ENCODE measurements at places on chromosomes 7 and 10.
A peak's percentile ranks its signal among the peaks of the same experiment; 100 is the strongest.

- no peak for DNase-seq
Observed at GRCh38 chr7:38846280-38846679, 62.7 kb downstream of the VPS41 start.

DNA sequence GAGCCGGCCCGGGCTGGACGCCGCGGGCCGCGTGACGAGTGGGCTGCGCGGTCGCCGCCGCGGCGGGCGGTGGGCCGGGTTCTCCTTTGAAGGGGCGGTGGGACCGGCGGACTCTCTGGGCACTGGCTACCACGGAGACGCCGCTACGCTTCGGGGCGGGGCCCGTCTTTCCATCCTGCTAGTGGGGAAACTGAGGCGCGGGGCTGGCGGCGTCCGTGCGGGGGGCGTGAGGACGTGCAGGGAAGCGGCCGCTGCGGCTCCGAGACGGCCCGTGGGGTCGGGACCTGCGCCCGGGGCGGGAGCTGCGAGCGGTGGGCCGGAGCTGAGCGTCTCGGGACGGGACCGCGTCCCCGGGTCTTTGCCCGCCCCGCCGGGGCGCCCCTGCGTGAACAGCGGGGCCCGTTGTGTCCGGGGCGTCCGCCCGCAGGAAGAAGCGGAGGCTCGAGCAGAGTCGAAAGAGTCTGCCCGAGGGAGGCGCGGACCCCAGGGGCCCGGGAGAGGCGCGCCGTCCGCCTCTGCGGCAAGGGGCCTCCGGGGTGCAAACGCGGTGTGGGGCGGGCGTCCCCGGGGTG, 548 bp upstream of the BNIP3 start:
- DNase-seq: no peak

- no peak for DNase-seq
Observed at GRCh38 chr10:35912615-35913569, 270.8 kb upstream of the FZD8 start.

- DNase-seq: no peak
Observed at GRCh38 chr7:133044722-133045473, 37.0 kb downstream of the CHCHD3 start.

GRCh38 chr7:154390961-154391360, 338.8 kb downstream of the DPP6 start:
- DNase-seq: no peak

- DNase-seq: no peak
Observed at GRCh38 chr10:1544929-1545328, 192.4 kb downstream of the ADARB2 start.

GRCh38 chr10:121928528-121928884, 675 bp upstream of the ATE1 start:
- DNase-seq: no peak

- DNase-seq: no peak
Observed at GRCh38 chr7:3168869-3169268, 125.2 kb upstream of the CARD11 start.

DNA sequence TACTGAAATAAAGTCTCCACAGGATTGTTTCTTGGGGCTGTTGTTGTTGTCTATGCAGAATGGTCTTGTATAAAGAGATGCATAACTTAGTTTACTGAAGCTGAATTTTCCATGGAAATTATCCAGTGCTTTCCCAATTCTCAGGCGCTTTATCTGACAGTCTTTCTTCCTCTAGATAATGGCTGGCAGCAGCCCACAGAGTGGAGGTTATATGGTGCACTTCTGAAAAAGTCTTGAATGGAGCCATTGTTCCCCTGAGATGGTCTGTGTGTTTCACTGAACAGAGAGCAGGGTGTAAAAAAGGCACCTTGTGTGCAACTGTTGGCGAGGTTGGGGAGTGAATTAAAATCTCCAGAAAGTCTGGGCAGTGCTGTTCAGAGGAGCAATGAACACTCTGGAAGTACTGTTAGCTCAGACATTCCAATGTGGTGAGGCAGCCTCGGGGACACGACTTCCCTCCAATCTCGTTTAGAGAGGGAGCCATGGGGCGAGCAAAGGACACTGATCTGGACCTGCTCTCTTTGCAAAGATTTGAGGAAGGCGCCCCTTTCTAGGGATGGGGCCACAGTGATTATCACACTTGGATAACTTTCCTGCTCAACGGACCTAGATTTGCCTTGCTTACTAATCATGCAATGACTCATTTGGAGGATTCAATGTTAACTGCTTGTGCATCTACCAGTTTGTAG, 2.0 kb upstream of the PLCE1 start:
- peak; percentile 55 for DNase-seq

- no peak for DNase-seq
Observed at GRCh38 chr7:20307119-20307518, 23.6 kb upstream of the ITGB8 start.

GRCh38 chr7:124390301-124390700, 357.4 kb upstream of the TMEM229A start:
- no peak for DNase-seq

- no peak for DNase-seq
Observed at GRCh38 chr7:86199881-86200614, 443.7 kb upstream of the GRM3 start.

DNA sequence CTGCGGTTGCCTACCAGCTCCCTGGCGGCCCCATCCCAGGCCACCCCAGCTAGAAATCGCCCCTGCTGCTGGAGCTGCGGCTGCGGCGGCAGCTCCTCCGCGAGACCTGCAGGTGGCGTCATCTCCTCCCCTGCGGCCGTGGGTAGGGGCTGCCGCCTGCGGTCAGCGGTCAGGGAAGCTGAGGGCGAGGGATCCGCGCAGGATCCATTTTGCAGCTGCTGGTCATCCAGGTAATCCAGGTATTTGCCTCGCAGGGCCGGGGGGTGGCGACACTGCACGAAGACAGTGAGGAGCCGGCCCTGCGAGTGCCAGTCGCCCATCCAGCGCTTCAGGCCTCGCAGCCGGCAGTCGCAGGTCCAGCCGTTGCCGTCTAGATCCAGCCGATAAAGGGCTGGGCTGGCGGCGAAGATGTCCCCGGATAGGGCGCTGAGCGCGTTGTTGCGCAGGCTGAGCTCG, 1.5 kb downstream of the TRIL start:
- DNase-seq: no peak

DNA sequence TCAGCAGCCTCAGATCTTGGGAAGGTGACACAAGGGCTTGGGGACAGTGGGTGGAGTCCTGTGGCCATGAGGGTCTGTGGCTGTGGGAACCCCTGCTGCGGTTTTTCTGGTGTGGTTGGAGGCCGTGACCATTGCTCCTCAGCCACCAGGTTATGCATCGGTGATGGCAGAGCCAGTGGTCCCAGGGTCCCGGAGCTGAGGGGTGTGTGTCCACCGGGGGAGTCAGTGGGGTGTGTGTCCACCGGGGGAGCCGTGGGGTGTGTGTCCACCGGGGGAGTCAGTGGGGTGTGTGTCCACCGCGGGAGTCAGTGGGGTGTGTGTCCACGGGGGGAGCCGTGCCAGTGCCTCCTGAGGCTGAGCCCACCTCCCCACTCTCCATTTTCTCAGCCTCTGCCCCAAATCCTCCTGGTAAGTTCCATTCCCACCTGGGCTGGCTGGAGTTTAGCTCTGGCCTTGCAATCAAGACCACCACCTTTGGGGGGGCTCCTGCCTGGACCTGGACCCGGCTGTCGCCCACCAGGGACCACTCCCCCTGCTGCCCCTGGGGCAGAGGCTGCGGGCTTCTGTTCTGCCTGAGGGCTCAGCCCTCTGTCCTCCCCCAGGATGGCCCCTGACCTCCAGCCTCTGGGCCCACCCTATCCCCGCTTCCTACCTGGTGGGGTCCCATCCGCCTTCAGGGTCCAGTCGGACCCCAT, 143.5 kb downstream of the ELFN1 start:
- DNase-seq: no peak

GRCh38 chr10:125911145-125911544, 14.8 kb downstream of the FANK1 start:
- DNase-seq: no peak

- DNase-seq: no peak
Observed at GRCh38 chr10:97922022-97922758, 72.5 kb downstream of the GOLGA7B start.

DNA sequence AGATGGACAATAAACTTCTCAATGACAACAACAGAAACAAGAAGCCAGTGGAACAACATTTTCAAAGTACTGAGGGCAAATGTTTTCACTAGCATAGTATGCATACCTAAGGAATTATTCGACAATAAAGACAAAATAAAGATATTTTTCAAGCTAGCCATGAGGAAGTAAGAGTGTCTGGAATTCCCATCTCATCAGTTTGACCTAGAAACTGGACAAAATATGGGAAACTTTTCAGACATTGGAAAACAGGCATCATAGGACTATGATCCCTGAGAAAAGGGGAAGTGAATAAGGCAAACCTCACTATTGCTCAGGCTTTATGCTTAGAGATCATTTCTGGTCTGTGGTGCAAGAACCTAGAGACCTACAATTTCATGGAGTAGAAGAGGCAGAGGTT, 86.3 kb downstream of the OAT start:
- DNase-seq: no peak

GRCh38 chr7:100753750-100754149, 20.4 kb downstream of the ZAN start:
- DNase-seq: no peak

DNA sequence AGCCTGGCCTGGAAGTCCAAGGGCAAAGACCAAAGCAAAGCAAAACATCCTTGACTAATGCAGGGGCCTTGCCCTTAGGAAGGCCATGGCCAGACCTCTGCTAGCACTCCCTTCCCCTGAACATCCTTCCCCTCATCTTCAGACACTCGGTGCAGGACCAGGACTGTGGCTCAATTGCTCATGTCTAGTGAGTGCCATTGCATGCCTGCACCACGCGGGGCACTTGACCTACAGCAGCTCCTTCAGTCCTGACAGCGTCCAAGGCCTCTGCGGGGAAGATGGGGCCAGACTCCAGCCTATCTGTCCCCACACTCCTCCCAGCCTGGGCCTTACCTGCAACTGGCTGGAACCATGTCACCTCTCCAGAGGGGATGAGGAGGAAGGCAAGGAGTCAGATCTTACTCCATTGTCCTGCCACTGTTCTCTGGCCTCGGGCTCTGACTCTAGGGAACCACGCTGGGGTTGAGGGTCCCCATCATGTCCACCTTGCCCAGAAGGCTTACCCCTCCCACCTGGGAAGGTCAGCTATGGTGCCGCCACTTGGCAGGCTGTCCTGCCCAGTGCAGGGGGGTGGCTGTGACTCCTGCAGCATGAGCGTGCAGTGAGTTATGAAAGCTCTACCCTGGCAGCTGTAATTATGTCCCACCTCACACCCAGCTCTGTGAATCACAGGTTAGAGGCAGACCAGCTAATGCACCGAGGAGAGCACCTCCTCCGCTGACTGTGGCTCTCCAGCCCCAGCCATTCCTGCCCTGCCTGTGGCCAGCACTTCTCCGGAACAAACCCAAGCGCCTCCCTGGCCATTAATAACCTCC, 16.1 kb downstream of the DRGX start:
- DNase-seq: no peak

GRCh38 chr10:102358712-102359382, 36.7 kb upstream of the NFKB2 start:
- no peak for DNase-seq

GRCh38 chr7:12951397-12951801, 264.0 kb downstream of the ARL4A start:
- DNase-seq: peak; percentile 78

DNA sequence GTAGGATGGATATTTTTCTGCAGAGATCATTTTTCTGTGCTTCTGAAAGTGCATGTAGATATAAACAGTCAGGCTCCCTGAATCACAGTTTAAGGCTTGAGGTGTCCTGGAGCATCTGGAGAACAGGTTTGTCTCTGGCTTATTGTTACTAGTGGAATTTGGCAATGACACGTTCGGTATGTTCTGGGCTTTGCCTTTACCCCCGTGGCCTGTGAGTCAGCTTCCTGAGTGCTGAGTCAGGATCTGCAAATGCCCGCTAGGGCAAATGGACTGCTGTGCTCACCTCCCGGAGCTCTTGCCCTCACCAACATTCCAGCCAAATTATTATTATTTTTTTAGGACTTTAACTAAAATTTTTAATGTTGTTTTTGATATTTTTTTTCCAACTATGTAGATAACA, 192.5 kb upstream of the PRSS1 start:
- DNase-seq: peak; percentile 90

DNA sequence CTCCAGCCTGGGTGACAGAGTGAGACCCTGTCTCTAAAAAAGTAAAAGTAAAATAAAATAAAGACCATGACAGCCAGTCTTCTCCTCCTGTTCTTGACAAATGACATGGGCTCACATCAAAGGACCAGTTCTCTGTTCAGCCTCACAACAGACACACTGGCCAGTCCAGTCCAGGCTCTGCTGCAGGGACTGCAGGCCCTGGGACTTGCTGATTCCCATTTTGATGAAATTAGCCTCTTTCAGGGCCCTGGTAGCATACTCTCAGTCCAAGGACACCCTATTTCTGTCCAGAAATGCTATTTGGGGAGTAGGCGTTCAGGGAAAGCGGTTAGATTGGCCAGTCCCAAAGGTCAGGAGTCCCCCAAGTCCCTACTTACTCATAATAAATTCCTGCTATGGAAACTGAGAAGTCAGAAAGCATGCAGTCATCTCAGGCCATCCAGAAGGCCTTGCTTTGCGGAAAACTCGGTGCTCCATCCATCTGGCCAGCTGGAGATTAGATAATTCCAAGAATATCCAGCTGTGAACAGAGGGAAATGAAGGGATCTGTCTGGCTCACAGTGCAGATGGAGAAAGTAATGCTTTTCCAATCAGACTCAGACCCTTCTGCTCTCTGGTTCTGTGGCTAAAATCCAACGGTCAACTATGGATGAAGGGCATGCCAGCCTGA, 74.4 kb downstream of the RAB11FIP2 start:
- DNase-seq: no peak

GRCh38 chr7:124996778-124997177, 67.2 kb upstream of the POT1 start:
- DNase-seq: no peak

DNA sequence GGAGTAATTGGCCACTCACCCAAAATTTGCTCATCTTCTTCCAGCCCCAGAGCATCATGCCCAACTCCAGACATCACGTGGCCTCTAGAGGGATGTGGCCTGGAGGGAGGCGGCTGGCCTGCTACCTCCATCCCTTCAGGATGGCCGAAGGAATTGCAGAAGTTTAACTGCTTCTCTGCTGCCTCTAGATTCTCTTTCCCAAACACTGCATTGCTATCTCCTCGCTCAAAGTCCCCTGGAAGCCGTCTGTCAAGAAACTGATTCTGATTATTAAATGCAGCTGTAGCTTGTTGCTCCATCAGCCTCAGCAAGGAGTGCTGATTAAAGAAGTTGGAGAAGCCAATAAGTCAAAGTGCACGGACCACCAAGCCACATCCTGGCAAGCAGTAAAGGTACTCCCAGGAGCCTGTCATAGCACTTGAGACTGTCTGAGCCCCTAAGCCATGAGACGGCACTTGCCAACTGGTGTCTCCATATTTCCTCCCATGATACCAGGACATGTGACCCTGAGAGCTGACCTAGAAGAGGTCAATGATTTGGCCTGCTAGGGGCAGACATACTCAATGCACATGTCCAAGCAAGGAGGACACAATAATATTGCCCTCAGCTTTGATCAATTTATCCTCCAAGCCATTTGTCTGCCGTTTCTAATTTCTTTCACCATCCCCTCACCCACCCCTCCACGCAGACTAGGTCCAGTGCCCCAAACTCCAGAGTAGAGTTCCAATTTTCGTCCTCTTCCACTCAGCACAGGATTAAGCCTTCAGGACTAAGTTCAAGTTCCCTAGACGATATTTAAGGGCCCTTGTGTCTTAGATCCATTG, 84.2 kb downstream of the TBXAS1 start:
- DNase-seq: no peak

Measured in PC-9 (cell line).